IgD-negative memory B cell (primary cell): ENCODE measurements at places on chromosomes 5 and 9. TPM values are rescaled to one million over a fixed set of nuclear protein-coding genes. Genes with fewer than 3 reads are reported as not detected.

Gene NIPAL4
- 2.2 TPM for polyA plus RNA-seq

Gene PLAC8L1
- polyA plus RNA-seq, result not detected

Gene MARCHF11
- polyA plus RNA-seq, result not detected

Gene PCDHGB4
- polyA plus RNA-seq, result 0.08 TPM

Gene IL4
- polyA plus RNA-seq, result not detected
